T-helper 22 cell (primary cell): ENCODE measurements at places on chromosomes 7 and 10.

- DNase-seq = no peak
Measured at GRCh38 chr7:24899905-24900304, 80.1 kb downstream of the OSBPL3 start.

DNA sequence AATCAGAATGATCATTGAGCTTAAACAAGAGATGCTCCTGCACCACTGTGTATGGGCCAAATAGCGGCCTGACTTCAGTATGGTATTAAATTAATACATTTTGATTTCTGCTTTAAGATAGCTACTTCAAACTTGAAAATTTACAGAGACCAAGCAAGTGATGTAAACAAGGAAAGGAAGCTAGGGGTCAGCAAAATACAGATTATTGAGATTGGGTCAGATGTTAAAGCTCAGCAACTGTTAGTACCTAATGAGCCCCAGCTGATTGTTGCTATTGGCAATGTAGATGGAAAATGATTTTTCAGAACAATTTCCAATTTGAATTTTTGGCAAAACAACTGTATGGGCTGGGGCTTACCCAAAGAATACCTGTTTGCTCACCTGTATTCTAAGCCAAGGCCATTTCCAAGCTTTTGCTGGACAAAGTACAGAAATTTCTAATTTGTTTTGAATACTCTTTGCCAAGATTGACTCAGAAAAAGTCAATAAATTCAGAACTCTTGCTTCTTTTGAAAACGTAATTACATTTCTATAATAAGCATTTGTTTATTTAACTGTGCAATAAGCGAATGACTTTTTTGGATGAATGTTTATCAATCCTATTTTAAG is 23.0 kb upstream of the DLD start:
- no peak for DNase-seq

GRCh38 chr10:12333380-12334185 is 15.8 kb upstream of the CAMK1D start:
- DNase-seq = peak; percentile 42

DNA sequence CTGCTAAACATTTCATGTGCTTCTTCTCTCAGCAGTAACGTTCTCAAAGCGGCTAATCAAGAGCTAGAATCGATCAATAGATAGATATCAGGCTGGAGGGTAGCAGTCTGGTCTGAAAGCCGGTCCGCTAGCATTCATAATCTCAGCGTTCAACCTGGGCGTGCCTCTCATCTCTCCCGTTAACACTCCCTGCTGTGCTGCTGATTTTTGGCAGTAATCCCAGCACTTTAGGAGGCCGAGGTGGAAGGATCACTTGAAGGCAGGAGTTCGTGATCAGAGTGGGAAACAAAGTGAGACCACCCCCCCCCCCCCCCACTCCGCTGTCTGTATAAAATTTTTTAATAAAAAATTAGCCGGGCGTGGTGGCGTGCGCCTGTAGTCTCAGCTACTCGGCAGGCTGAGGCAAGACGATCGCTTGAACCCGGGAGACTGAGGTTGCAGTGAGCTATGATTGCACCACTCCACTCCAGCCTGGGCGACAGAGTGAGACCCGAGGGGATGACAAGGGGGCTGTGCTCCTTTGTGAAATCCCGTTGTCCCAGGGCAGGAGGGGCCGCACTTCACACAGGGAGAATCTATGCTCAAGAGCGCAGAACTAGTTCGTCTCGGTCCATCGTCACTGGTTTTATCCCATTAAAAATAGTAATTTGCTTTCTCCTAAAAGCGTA is 624 bp upstream of the CEP55 start:
- no peak for DNase-seq

GRCh38 chr7:101243646-101244374 is 1.1 kb downstream of the FIS1 start:
- DNase-seq = no peak

GRCh38 chr10:119687192-119688032 is 36.2 kb downstream of the BAG3 start:
- no peak for DNase-seq

DNA sequence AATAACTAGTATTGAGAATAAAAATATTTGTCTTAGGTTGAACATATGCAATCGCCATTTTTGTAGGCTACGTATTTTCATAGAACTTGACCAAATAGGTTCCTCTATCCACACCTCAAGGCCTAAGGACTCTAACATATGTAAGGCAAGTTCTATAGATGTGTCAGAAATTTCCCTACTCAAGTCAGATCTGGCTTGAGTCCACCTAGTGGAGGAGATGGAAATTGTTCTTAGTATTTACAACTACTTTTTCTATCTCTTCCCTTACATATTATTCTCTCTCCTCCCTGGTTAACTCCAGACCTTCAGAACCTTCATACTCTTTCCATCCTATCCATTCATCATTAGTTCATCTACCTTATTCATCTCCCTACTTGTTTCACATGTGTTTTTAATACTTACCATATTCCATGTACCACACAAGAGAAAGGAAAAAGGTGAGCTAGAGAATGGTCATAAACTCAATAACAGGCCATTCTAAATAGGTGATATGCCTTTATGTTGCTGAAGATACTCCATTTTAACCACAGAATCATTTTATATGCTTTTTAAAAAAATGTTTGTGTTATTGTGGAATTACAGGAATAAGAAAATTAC is 174.5 kb upstream of the HDAC9 start:
- no peak for DNase-seq

DNA sequence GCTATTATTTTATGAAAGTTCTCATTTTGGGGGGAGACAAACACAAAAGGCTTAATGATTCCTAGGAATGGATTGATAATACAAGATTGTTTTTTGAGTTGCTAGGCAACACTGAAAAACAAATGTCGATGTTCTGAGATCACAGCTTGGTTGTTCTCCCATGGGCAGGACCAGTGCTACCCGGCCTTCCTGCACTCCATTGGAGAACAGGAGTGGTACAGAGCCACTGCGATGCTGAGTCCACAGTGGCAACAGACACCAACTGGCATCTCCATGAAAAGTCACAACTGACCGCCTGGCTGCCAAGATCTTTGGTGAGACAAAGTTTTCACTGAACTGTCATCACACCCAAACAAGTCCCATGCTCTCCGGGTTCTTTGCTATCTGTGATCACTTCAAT is 68.9 kb upstream of the NMT2 start:
- DNase-seq = no peak

GRCh38 chr10:127496035-127496434 is 53.1 kb upstream of the NPS start:
- no peak for DNase-seq

DNA sequence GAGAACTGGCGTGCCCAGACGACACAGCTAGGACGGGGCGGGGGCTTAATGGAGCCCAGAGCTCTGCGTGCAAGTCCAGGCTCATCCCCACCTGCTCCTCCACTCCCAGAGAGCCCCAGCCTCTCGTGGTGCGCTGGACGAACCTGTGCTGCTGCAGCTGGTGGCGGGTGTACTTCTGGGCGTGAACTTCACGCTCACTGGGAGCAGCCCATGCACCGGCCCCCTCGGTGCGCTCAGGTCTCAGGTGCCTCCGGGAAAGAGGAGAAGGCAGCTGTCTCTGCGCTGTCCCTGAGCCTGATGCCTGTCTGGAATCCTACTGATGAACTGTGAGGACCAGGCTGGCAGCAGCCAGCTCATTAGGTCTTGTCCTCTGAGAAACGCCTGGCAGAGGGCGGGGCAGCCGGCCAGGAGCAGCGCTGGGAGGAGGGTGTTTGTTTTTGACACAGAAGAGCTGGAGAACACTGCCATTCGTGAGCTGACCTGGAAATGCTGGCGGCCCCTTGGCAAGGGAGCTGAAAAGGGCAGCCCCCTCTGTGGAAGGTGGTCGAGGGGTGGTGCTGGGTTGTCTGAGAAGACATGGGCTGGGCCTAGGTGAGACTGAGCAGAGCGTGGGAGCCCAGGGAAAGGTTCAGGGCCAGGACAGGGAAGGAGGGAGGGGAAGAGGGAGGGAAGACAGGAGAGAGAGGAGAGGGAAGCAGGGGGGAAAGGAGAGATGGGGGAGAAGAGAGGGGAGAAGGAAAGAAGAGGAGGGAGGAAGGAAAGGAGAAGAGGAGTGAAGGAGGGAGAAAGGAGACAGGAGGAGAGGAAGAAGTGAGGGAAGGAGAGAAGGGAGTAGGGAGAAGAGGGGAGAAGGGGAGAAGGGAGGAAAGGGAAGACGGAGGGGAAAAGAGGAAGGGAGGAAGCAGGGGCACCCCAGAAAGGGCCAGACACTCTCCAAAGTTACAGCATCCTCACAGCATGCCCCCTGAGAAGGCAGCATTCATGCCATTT is 53.5 kb upstream of the TNS3 start:
- no peak for DNase-seq

- DNase-seq = no peak
Measured at GRCh38 chr10:7551289-7551688, 115.5 kb downstream of the ITIH5 start.

DNA sequence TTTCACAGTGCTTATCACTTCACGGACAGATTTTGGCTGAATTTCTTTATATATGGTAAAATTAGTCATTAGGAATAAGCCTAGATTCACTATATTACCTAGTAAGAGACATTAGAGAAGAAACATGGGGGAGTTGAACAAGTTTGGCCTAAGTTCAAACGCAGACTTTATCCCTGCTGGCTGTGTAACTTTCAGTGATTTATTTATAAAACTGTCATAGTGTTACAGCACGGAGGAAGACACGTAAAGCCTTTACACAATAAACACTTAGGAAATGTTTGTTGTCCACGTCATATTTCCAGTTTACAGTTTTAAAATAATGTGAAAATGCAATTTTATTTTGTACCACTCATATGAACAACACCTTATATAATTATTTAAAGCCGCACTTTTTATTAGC is 661.5 kb downstream of the MAGI2 start:
- DNase-seq = no peak
